ENCODE measurements at places on chromosomes 12 and 14.

GRCh38 chr14:33309106-33309505 lies 370.4 kb downstream of the NPAS3 start:
- DNase-seq: no peak

DNA sequence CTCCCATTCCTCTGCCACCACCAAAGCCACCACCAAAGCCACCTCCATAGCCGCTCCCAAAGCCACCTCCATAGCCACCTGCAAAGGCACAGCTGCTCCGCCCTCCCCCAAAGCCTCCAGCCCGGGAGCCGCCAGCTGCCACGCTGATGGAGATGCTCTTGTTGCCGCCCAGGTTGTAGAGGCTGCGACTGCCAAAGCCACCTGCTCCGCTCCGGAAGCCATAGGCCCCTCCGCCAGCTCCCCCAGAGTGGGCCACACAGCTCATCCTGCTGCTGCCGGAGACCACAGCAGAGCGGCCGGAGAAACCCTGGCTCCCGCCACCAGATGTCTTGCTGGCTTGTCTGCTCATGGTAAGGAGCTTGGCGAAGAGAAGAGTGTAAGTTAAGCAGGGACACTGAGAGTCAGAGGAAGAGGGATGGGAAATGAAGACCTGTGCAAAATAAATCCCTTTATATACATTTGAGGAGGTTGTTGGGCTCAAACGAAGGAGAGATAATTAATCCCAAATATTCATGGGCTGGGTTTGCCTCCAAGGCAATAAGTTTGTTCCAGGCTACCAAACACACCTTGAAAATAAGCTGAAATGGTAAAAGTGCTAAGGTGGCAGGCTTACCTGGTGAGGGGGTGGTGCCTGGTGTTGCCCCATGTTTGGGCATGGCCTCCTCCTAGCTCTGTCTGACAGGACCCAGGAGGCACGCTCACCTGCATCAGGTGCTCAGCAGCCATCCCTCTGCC lies at the start of gene KRT3:
TSS of gene KRT3 (minus strand) at position 424 of the 735 bp plus-strand sequence. CDS start at position 349, 75 bp downstream.
- no peak for DNase-seq

DNA sequence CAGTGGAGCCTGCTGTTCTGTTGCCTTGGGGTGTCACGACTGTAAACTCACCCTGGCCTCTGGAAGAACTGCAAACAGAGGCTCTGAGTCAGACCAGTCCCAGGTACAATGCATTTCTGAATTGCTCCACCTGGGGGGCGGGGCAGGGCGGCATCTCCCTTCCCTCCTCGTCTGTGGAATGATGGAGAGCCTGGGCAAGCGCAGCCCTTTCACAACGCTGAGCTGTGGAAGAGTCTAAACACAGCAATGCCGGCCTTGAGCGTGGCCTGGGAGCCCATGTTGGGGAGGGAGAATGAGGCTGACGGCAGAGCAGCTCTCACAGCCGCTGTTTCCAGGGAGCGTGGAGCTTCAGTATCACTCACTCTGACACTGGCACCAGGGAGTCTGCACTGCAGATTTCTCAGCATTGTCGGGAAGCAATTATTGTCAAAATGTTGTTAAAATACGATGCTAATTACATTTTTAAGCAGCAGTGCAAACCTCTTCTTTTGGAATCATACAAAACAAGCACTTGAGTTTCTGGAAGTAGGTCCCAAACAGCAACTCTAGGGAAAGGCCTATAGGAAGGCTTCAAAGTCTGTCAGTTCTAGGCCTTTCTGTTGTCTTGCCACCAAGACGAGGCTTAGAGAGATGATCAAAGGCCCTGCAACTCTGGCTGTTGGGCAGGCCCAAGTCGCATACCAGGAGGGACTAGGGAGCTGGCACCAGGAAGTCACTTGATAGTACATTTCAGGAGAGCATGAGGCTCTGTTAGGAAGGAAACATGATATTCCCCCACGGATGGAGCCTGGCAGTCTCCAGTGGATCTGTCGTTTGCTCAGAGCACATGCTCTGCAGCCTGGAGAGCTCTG lies 244.0 kb upstream of the FKBP4 start:
- DNase-seq: no peak

DNA sequence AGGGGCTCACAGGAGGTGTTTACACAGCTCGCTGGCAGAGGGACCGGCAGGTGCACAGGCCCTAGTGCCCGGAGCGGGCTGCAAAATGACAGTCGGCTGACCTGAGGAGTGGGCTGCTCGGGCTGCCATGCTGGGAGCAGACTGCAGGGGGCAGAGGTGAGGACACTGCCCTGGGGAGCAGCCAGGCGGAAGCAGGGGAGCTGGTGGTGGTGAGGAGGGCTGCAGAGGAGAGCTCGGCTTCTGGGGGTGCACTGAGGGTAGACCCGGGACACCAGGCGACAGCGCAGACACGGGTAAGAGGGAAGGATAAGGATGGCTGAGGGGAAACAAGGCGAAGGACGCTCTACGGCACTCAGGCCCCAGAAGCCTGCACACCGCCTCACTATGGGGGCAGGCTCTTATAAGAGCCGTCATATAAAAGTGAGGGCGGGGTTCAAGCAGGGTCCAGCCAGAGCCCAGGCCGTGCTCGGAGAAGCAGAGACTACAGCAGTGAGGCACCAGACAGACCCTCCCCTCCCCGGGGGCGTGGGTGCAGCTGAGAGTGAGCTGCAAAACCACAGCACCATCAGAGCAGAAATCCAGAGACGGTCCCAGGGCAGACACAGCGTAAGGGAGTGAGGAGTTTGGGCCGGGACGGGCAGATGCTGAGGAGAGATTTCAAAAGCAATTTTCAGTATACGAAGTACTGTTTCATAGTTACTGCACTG lies 62.5 kb downstream of the CCDC88C start:
- no peak for DNase-seq

Data from activated CD4-positive, CD25-positive, alpha-beta regulatory T cell (primary cell).